ENCODE measurements at places on chromosomes 4 and X.

GRCh38 chrX:11363069-11363594 lies 69.9 kb downstream of the AMELX start:
- no peak for DNase-seq

DNA sequence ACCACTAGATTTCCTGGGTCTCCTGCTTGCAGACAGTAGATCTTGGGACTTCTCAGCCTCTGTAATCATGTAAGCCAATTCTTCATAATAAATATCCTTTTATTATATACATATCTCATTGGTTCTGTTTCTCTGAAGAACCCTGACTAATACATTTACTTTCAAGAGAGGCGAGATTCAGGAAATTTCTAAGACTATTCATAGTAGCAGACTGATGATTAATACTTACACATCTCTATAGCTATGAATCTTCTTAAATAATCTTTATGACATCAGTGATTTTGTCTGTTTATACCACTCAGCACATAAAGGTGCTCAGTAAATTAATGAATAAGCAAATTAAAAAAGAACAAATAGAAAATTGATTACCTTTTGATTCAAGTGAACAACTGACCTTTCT lies 682.3 kb upstream of the GRID2 start:
- DNase-seq: no peak

GRCh38 chrX:151596282-151596681 lies 32.8 kb downstream of the PASD1 start:
- no peak for DNase-seq

DNA sequence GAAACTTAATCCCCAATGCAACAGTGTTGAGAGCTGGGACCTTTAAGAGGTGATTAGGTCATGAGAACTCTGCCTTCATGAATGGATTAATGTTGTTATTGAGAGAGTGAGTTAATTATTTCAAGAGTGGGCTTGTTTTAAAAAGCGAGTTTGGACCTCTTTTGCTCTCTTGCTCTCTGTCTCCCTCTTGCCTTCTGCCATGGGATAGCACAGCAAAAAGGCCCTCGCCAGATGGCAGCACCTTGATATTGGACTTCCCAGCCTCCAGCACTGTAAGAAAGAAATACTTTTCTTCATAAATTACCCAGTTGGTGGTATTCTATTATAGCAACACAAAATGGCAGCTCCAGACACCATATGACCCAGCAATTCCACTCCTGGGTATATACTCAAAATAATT lies 7.0 kb upstream of the ATP6AP2 start:
- DNase-seq: peak; percentile 0

GRCh38 chr4:87310691-87311335 lies 11.9 kb downstream of the HSD17B13 start:
- no peak for DNase-seq

DNA sequence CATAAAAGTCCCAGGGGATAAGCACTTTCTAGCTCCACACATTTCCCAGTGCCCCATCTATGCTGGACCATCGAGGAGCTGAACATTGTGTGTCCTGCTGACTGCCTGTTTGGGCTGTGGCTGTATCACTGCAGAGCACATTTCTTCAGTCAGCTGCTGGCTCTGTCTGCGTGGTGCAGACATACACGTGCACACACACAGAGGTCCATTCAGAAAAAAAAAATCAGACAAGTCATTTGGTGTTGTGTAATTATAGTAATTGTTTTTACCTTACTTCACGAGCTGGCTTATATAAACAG lies 1.1 kb upstream of the PDLIM3 start:
- no peak for DNase-seq

- no peak for DNase-seq
Measured at GRCh38 chr4:180377741-180378140, 1865.5 kb upstream of the TENM3 start.

- DNase-seq: no peak
Measured at GRCh38 chr4:84631573-84631972, 48.6 kb downstream of the CDS1 start.

DNA sequence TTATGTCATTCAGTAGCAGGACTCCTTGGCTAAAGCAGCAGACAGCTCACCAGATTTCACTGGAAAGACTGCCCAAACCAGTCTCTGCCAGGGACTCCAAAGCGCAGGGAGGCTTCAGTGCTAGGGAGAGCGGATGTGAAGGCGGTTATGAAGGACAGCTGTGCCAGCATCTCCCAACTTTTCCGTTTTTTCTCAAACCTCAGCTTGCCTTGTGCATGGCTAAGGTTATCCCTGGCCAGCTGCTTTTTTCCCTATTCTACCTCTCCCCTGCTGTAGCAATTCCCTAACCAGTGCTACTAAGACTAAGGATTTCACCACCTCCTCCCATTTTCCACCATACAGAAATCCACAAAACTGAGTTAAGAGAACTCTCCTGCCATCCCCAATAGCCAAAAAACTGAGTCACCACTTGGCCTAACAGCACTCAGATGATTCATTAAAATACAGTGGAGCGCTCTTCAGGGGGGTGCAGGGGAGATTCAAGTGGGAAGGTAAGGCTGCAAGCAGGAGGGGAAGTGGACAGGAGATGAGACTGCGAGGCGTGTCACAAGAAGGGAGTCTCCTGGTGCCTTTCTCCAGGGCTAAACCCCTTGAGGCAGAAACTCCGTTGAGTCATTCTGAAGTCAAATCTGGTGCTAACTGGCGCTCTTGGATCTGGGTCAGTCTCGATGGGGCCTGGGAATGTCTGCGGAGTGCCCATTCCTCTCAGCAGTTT lies 90.7 kb downstream of the PALLD start:
- peak; percentile 94 for DNase-seq

DNA sequence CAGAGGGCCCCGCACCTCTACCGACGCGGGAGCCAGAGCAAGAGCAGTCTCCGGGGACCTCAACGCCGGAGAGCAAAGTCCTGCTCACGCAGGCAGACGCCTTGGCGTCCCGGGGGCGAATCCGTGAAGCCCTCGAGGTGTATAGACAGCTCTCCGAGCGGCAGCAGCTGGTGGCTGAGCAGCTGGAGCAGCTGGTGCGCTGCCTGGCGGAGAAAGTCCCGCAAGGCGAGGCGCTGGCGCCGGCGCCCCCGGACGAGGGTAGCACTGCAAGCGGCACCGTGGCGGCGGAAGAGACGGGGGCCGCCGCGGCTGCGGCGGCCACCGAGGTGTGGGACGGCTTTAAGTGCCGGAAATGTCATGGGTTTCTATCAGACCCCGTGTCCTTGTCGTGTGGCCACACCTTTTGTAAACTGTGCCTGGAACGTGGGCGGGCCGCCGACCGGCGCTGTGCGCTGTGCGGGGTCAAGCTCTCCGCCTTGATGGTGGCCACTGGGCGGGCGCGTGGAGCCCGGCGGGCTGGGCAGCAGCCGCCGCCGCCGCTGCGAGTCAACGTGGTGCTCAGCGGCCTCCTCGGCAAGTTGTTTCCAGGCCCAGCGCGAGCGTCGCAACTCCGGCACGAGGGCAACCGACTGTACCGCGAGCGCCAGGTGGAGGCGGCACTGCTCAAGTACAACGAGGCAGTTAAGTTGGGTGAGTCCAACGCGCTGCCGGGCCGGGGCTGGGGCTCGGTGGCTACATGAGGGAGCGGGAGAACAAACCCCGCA lies 672 bp downstream of the LONRF3 start:
- no peak for DNase-seq

GRCh38 chr4:102734591-102735385 lies 26.0 kb downstream of the MANBA start:
- DNase-seq: peak; percentile 58

DNA sequence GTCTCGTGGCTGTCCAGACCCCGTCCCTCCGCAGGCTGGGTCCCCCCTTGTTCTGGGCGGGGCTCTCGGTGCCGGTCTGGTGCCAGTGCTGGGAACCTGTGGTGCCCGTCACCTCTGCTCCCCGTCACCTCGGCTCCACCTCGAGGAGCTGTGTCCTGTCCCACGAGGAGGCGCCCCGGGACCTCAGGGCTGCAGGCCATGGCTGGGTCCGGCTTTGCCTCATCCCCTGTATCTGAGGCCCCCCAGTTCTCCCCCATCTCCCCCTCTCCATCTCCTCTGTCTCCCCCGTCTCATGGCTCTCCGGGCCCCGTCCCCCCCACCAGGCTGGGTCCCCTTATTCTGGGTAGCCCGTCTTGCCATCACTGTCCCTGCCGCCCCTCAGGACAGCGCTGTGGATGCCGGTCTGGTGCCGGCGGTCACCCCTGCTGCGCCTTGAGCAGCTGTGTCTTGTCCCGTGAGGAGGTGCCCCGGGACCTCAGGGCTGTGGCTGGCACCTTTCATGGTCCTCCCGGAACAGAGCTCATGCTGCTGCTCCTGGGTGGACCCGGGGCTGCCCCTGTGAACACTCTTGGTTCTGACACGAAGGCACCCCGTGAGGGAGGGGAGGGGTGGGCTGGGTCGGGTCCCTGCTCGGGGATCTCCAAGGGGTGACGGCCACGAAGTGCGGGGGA lies 13.4 kb upstream of the GTPBP6 start:
- no peak for DNase-seq

DNA sequence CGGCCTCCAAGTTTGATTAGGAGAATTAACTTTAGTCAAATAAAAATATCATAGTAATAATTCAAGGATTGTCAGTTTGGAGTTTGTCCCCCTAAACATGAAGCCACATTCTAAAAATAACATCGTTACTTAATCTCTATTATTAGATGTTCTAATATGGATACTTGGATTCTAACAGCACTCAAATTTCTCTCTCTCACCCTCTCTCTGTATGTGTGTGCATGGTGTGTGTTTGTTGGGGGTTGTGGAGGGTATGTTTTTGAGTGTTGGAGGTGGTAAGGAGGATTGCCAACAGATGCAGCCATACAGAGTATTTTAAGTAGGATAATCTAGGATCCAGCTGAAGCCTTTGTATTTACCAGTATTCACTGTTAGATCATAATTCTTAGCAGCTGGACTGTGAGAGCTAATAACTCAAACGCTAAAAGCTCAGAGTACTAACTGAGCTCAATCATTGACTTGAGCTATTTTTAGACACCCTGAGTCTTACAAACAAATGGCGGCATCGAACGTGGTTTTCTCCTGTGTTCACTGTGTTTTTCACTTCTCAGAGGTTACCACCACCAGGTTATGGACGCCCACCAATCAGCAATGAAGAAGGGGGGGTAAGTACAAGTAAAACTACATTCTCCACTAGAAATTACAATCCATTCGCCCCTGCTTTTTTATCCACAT lies 8.8 kb downstream of the ENAM start:
- DNase-seq: no peak

DNA sequence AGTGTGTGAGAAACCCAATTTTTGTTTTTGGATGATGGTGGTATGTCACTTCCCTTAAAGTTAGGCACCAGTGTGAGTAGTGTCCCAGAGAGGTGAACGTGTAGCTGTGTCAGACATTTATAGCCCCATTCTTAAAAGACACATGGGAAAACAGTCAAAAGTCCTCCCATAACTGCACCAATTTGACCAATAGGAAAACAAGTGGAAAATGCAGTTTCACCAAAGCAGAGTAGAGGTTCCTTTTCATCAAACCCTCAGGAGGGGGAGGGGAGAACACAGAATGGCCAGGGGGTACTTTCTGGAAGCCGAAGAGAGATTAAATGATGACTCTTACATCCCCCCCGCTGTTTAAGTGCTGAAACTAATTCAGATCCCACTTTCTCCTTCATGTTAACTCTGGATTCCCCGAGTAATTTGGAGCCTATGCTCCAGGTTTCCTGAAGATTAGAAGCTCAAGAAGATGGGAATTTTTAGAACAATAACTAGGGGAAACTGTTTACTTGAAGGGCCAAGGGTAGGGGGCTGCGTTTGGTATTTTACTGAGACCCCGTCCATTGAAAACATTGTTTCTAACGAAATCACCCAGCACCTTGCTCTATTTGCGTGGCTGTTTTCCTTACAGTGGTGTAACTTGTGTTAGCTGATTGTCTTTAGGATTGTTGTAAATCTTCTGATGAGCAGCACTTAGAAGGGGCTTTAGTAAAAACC lies 2.1 kb upstream of the LEF1 start:
- DNase-seq: no peak

DNA sequence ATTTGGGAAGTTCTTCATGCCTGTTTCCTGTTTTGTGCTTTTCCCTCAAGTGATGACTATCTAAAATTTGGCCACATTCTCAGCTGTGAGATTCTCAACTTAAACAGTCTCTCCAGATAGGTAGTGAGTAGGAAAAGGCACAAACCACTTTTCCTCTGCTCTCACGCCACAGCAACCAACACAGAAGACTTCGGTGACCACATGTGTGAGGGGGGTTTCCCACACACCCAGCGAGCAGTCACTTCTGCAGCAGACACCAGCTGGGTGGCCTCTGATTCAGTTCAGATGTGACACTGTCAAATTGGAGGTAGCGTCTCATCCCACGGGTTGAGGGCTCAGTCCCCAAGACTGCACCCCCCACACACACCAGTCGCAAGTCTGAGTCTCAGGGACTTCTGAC lies 25.1 kb upstream of the CLDN34 start:
- DNase-seq: peak; percentile 2

DNA sequence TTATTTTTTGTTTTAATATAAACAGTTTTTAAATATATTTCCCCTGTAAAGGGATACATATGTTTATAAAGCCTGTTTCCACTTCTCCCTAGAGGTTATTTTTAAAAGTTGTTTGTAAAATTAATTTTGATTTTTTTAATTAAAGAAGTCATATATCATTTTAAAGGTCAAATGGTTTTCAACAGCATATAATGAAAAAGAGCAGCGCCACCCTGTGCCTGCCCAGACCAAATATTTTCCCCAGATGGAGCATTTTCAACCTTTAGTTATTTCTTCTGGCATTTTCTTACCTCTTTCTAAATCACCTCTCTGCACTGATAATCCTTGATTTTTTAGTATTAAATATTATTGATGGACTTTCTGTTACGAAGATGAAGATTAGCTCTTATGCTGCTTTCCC lies 21.0 kb downstream of the MSX1 start:
- DNase-seq: no peak

GRCh38 chr4:121712001-121712651 lies 15.3 kb upstream of the ANXA5 start:
- no peak for DNase-seq

DNA sequence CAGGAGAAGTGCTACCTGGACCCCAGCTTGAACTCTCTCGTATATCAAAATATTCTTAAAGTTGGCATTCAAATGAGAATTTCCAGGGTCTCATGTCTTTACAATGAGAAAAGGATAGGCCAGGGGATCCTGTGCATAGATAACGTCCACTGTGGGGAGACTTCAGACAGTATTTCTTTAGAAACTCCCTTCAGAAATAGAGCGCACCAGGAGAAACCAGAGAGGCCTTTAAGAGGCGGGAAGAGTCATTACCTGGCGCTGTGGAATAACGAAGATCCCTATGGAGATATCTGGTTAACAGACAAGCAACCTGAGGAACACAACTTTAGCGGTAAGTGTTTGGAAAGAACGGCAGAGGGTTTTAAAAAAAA lies 600 bp downstream of the RADX start:
- no peak for DNase-seq

GRCh38 chr4:10526429-10527222 lies 69.4 kb upstream of the ZNF518B start:
- no peak for DNase-seq

All from fibroblast of skin of back (primary cell).